ENCODE measurements at places on chromosomes 5 and 9. TPM values are rescaled to one million over a fixed set of nuclear protein-coding genes. Genes with fewer than 3 reads are reported as not detected.

- no peak for DNase-seq
Observed at GRCh38 chr5:170393235-170393634, 4.1 kb upstream of the KCNMB1 start.

DNA sequence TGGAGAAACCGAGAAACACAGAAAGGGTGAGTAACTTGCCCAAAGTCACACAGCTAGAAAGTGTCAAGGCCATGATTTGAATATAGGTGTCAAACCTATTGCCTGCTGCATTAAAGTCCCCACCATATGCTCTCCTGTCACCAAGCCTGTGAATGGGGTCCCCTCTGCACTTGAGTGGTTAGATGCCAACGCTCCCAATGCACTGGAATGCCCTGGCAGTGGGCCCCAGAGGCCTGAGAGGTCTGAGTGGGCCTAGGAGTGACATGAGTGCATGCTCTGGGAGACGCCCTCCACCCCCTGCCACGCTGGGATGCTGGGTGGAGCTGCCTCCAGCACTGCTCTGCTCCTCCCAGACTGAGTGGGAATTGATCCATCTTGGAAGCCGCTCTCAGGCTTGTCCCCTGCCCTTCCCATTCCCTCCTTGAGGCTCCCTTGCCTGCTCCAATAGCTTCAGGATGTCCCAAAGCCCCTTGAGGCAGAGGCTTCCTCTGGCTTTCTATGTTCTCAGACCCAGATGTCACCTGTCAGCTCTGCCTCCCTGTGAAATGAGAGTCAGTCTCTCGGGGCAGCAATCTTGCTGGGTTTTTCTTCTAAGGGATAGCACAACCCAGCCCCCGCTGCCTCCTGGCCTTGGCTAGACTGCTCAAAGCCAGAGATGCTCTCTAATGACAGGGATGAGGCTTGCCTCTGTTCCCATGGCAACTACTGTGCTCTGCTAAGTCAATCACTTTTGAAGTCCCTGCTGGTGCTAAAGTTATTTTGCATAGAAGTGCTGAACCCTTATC lies 6.6 kb upstream of the ARSI start:
- no peak for DNase-seq

- no peak for DNase-seq
Observed at GRCh38 chr9:134204041-134204440, 39.7 kb upstream of the RNU6ATAC start.

DNA sequence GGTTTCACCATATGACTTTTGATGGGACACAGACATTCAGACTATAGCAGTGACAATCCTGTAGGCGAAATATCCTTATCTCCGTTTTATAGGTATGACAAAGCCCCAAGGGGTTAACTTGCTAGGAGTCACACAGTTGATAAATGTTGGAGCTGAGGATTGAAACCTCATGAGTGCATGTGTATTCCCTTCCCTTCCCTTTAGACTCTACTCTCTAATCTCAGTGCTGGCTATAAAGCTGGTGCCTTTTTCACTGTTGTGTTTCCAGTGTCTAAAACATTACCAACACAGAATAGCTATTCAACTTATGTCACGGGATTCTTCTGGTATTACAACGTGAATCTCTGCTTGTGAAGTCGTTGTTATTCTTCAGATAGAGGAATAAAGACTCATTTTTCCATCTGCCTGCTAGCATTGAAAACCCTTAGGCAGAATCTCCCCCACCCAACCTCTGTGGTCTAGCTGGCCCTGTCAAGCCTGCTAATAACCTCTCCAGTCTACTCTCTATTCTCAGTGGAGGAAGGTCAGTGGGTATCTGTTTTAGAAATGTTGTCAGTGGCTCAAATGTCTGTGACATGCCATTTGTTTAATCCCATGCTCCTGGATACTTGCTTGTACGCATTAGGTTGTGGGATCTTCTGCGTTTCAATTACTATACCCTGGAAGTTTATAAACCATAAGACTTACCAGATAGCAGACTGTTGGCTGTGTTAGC lies 121.2 kb downstream of the TLE4 start:
- DNase-seq, result no peak

- DNase-seq, result peak; percentile 82
Observed at GRCh38 chr9:93207326-93207814, 23.4 kb downstream of the WNK2 start.

GRCh38 chr5:55226027-55226933 lies 835 bp downstream of the MCIDAS start:
- DNase-seq, result peak; percentile 38

- peak; percentile 73 for DNase-seq
Observed at GRCh38 chr5:88659529-88660263, 223.3 kb downstream of the MEF2C start.

- no peak for DNase-seq
Observed at GRCh38 chr9:1303932-1304331, 253.8 kb downstream of the DMRT2 start.

GRCh38 chr9:20941174-20941690 lies 90.2 kb downstream of the HACD4 start:
- DNase-seq, result peak; percentile 65

DNA sequence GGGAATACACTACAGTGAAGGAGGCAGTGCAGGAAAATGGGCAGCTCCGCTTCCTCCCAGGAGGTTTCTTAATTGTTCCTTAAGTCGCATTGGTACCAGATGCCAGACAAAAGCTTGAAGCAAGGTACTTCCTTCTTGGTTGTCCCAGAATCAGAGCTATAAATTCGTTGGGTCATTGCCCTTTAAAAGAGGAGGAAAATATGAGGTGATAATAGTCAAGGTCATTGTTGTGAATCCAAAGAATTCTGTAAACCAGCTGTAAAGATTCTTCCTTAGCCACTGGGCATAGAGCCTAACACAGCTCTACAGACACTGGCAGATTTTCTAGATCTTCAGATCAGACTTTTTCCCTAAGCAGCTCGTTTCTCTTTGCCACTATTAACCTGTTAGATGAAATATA lies 444.1 kb upstream of the TLE4 start:
- no peak for DNase-seq

- DNase-seq, result no peak
Observed at GRCh38 chr9:68651280-68651893, 53.7 kb upstream of the PIP5K1B start.

DNA sequence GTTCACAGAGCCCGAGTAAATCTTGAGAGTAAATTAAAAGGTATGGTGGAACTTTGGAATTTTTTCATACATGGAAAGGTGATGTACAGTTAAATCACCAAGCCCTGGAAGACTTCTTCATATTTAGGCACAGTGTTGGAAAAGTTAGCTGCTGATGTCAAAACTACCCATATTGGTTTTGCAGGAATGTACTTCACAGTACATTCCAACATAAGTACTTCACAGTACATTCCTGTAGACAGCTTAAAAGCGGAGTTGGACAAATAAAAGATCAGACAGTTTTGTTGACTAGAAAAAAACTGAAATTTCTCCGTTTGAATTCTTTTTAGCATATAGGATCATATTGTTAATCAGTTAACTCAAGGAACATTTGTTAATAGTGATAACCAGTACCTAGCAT lies 1.8 kb downstream of the RANBP17 start:
- no peak for DNase-seq

- no peak for DNase-seq
Observed at GRCh38 chr5:158344376-158344775, 485.4 kb upstream of the CLINT1 start.

GRCh38 chr5:74549384-74549783 lies 91.1 kb downstream of the ENC1 start:
- no peak for DNase-seq

SPINK6 gene
- not detected for total RNA-seq

CAVIN4 gene
- 11.3 TPM for total RNA-seq

RMRP gene
- 172,488 TPM for total RNA-seq
